ENCODE measurements at places on chromosomes 3 and 15.

- DNase-seq = no peak
Measured at GRCh38 chr3:142944342-142944741, 19.1 kb downstream of the PAQR9 start.

- DNase-seq = no peak
Measured at GRCh38 chr15:48993380-48993779, 29.7 kb upstream of the SHC4 start.

- no peak for DNase-seq
Measured at GRCh38 chr15:35430301-35430700, 115.7 kb downstream of the DPH6 start.

GRCh38 chr3:192883512-192883911 lies 34.1 kb downstream of the MB21D2 start:
- no peak for DNase-seq

- DNase-seq = no peak
Measured at GRCh38 chr3:136749091-136749490, 3.1 kb downstream of the STAG1 start.

DNA sequence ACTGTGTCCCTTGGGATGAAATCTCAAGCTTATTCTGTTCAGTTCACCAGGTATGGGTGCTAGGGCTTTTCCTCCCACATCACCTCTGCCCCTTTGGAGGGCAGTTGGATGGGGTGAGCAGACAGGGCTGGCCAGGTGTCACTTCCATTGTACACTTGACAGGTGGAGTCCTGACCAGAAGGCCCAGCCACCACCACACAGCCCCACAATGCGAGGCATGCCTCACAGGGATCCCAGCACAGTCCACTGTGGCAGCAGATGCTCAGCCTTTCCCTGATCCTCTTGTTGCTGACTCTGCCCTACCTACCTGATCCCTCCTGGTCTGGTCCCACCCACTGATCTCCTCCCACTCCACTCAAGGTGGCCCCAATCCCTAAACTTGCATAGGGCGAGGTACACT lies 88.2 kb downstream of the ANP32A start:
- DNase-seq = no peak

DNA sequence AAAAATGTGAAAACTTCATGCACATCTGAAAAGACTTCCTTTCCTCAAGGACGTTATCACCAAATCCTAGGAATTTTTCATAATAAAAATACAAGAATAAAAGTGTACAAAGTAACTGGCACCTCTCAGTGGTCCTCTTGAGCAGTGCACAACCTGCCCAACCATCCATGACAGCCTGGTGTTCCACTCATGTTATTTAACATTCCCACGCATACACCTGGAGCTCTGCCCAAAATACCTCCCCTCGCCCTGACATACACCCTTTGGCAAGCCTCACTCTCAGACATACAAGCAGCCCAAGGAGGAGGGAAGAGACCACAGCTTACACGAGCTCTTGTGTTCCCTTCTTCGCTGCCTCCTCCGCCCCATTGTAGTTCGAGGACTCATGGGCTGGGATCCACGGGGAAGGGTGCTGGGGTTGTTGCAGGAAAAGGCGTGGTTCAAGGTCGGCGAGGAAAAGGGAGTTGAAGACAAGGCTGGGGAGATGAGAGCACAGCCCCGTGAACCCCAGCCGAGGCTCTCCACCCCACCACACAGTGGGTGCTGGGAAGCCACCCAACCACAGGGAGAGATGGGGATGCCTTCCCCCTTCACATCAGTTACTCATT lies 23.3 kb downstream of the GRIP2 start:
- DNase-seq = no peak

DNA sequence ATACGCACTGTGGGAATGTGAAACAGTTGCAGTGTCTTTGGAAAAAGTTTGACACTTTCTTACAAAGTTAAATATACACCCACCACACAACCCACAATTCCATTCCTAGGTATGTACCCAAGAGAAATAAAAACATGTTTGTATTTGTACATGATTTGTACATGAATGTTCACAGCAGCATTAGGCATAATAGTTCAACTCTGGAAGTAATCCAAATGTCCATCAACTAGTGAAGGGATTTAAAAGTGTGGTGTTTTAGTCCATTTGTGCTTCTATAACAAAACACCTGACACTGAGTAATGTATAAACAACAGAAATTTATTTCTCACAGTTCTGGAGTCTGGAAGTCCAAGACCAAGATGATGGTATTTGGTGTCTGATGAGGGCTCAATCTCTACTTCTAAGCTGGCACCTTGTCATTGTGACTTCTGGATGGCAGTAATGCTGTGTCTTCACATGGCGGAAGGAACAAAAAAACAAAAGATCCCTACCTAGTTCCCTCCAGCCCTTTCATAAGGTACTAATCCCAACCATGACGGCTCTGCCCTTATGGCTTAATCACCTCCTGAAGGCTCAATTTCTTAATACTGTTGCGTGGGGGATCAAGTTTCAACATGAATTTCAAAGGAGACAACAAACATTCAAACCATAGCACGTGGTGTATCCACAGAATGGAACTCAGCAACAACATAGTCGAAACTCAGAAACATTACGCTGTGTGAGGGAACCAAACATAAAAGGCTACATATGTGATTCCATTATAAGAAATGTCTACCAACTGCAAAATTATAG lies 120.5 kb downstream of the AQP9 start:
- no peak for DNase-seq

DNA sequence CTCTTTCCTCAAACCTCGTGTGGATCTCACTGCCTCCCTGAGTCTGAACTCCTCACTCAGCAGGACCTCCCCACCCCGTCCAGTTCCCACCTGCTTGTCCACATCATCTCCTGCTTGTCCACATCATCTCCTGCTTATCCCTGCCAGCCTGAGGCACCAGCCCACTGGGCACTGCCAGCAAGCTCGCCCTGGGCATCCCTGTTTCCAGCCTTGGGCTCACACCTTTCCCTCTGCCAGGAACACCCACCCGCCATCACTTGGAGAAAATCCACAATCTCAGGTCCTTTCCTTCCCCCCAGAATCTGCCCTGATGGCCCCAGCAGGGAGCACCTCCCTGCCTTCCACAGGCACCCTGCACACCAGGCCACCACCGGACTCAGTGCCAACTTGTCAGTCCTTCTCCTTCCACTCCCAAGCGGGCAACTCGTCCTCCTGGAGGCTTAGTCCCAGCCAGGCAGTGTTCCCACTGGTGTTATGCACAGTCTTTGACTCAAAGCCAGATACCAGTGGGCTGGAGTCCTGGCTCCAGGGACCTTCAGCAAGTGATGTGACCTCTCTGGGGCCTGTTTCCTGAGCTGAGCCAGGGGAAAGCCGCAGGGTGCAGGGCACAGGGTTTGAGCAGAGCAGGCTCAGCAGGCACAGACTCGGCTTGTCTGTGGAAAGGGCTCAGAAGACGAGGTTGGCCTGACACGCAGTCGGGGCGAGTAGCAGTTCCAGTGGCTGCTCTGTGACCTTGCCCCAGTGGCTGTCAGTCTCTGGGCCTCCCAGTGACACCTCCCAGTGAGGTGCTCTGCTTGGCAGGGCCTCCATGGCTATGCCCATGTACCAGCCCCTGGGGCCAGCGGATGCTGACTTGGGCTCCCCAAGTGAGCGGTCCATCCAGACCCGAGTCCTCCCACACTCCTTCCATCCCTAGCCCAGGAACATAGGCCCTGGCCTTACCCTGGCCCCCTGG lies 9.5 kb upstream of the MESP2 start:
- DNase-seq = no peak

DNA sequence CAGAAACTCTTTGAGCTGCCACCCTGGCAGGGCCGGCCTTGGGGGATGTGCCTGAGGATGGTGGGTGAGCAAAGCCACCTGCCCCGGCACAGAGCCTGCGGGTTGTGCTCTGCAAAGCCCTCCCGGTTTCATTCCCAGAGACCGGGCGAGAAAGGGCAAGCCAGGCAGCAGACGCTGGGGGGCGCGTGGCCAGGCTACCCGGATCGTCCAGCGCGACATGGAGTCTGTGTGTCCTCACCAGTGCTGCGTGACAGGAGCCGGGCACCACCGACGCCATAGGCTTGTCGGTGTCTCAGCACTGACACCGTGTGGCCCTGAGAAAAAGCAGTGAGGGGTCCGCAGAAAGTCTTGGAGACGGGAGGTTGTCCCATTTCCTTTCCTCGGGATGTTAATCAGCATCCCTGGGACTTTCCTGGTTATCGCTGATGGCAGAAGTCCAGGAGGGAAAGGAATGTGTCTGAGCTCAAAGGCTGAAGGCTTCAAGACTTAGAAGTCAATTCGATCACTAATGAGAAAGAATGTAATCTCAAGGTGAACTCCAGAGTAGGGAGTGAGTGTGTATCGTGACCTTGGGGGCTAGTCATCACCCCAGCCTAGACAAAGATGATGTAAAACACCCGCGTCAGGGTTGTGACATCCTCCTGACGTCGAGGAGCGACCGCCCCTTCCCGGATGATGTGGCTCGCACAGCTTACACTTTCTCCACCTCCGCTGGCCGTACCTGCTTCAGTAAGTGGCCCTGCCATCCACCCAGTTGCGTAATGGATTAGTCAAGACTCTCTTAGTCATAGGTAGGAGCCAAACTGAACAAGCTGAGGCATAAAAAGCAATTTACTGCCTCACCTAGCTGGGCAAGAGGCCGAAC lies 36.3 kb upstream of the PLA2G4E start:
- no peak for DNase-seq

GRCh38 chr3:117165601-117166051 lies 456.0 kb downstream of the TUSC7 start:
- peak; percentile 3 for DNase-seq

GRCh38 chr15:101539930-101540329 lies 50.4 kb upstream of the PCSK6 start:
- DNase-seq = no peak

GRCh38 chr3:150365132-150365604 lies 42.9 kb upstream of the TSC22D2 start:
- no peak for DNase-seq

DNA sequence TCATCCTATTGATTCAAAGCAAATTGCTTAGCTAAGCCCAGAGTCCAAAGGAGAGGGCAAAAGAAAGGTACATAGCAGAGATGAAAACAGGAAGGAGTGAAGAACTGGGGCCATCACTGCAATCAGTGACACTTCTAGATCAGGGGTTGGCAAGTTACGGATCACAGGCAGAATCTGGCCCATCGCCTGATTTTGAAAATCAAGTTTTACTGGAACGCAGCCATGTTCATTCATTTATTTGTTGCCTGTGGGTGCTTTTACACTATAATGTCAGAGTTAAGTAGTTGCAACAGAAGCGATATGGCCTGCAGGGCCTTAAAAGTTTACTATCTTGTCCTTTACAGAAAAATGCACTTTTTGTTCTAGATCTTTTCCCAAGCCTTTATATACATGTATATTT lies 271.7 kb upstream of the TOPAZ1 start:
- DNase-seq = no peak

DNA sequence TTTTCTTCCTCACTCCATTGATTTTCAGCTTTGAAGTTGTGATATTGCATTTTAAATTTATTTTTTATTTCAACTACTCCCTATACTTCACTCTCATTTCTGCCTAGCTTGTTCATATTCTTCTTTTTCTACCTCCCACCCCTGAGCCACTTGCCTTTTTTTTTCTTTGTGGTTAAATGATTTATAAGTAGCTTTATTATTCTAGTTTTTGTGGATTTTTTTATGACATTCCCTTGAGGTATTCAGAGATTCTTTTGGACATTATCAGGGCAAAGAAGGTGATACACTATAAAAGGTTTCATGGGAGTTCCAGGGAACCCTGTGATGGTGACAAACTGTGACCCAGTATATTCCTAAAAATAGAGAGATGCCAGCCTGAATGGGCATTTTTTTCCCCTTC lies 3.3 kb downstream of the C15orf61 start:
- no peak for DNase-seq

GRCh38 chr15:29102911-29103823 lies 166.5 kb downstream of the NSMCE3 start:
- peak; percentile 2 for DNase-seq

DNA sequence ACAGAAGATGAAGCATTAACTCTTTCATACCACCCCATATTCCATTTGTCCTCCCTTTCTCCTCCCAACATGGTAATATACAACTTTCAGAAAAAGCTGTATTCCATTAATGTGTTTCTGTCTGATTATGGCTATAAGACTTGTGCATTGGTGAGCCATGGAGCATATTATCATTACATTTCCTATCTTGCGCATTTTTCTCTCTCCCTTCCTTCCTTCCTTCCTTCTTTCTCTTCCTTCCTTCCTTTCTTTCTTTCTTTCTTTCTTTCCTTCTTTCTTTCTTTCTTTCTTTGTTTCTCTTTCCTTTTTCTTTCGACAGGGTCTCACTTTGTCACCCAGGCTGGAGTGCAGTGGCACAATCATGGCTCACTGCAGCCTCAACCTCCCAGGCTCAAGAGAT lies 25.5 kb upstream of the PDE8A start:
- no peak for DNase-seq

GRCh38 chr15:89230277-89230676 lies 8.9 kb upstream of the RLBP1 start:
- no peak for DNase-seq

GRCh38 chr3:151382671-151383070 lies 1.9 kb downstream of the P2RY12 start:
- DNase-seq = no peak

- no peak for DNase-seq
Measured at GRCh38 chr3:138640537-138640936, 32.0 kb downstream of the FAIM start.

GRCh38 chr3:171980578-171981270 lies 58.7 kb upstream of the FNDC3B start:
- DNase-seq = no peak

DNA sequence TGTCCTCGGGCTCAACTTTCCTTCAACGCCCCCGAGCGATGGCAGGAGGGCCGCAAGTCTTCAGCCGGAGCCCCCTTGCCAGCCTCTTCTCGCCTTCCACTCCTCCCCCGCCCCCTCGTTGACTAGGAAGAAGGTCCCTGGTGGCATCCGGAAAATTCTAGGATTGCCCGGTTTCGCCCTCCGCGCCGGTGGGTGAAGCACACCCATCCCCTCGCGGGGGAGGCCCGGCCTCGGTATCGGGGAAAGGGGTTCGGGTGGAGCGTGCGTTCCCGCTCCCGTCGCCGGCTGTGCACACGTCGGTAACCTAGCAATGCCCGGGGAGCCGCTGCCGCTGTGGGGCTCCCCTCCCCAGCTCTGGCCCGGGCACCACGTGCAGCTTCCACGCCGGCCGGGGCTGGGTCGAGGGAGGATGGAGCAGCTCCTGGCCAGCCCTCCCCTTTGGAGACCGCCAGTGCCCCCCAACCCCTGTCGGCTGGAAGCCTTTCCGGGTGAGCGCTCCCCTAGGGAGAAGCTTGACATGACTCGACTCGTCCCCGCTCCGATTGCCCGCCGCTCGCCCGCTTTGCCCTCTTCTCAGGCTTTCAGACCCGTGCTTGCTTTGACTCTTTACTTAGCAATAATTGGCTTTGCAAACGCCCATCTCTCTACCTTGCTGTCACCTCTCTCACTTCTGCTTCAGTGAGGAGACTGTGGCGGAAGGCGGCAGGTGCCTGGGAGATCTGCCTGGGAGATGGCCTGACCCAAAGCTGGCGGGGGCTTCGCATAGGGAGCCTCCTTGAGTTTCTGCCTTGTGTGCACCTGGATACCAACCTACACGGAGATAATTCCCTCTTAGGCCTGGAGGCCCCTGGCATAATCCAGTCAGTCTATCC lies 1.3 kb downstream of the CACNA1D start:
- DNase-seq = no peak

DNA sequence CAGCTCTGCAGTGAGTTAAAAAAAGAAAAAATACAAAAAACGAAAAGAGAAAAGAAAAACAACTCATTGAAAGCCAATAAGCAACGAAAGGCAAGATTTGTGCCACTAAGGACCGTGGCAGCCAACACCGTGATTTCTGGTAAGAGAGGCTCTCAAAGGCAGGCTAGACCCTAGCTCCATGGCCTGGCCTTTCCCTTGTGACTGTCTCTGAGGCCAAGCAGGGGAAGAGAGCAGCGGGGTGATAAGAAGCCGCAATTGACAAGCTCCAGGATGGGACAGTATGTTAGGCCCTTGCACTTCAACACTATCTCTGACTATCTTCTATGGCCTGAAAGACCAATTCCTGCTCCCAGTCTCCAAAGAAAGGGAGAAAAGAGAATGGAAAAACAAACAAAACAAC lies 12.4 kb downstream of the APOD start:
- DNase-seq = no peak

Data from GM04503 (cell line).